ENCODE measurements at places on chromosomes 3 and 15.

- no peak for DNase-seq
Measured at GRCh38 chr3:127755305-127755681, 67.0 kb downstream of the MGLL start.

GRCh38 chr3:64264501-64265109, 39.3 kb upstream of the PRICKLE2 start:
- DNase-seq = no peak

DNA sequence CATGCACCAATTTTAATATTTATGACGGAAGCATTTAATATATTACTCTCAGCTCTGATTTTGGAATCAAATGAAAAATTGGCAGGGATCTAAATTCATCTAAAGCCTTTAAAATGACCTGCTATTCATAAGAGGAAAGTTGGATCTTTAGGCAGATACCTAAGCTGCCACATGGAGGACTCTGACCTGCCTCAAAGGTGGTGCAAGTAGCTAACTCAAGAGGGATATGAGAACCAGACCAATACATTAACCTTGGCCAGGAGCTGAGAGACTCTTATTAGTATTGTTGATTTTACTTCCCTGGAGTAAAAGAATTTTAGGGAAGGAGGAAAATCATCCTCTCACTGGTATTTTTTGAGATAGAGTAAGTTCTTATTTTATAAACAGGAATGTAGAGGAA, 17.7 kb downstream of the ZNF654 start:
- no peak for DNase-seq

- DNase-seq = no peak
Measured at GRCh38 chr3:63959146-63959545, 47.0 kb upstream of the SCAANT1 start.

GRCh38 chr3:183098536-183099025, 715 bp downstream of the MCCC1 start:
- DNase-seq = no peak

- DNase-seq = peak; percentile 65
Measured at GRCh38 chr3:179015551-179016020, 56.0 kb downstream of the ZMAT3 start.

DNA sequence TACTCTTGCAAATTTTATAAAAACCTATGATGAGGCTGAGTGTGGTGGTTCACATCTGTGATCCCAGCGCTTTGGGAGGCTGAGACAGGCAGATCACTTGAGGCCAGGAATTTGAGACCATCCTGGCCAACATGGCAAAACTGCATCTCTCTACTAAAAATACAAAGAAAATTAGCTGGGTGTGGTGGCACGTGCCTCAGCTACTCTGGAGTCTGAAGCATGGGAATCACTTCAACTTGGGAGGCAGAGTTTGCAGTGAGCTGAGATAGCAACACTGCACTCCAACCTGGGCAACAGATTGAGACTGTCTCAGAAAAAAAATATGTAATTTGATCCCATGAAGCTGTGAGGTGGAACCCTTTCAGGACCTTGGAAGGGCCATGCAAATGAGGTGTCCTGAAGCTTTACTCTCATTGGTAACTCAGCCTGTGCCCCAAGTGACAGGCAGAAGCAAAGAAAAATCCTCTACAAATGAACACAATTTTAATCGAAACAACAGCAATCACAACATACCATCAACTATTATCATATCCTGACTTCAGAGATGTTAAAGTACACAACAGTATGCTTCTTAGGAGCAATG, 84.6 kb upstream of the CDV3 start:
- DNase-seq = no peak

GRCh38 chr3:167920747-167921146, 175.0 kb downstream of the GOLIM4 start:
- no peak for DNase-seq

GRCh38 chr15:27770086-27770607, 329.0 kb downstream of the OCA2 start:
- no peak for DNase-seq

- DNase-seq = no peak
Measured at GRCh38 chr3:141708367-141708766, 29.7 kb upstream of the RNF7 start.

DNA sequence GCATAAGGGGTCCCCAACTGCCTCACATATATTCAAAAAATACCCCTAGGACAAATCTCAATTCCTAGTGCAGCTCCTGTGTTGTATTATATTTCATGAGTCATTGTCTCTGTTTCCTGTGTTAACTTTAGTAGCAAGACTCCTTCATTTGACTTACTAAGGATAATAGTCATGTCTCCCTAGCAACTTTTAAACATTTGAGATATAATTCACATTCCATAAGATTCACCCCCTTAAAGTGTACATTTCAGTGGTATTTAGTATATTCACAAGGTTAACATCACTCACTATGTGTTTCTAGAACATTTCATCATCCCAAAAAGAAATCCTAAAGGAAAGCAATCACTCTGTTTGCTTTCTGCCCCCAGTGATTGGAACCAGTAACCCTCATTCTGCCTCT, 121.3 kb upstream of the WNT7A start:
- DNase-seq = no peak

DNA sequence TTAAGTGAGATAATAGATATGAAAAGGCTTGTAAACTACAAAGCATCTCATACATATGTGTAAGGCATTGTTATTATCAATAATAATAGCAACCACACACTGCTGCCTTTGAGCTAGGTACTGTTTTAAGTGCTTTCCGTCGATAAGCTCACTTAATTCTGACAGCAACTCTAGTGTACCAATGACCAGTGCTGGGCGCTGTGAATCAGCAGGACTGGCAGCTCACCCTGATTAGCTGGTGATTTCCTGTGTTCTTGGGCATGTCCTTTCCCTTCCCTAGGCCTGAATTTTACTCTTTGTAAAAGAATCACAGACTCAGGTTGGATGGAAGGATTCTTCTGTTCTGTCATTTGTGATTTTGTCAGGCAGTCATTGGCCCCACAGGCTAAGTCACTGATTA, 215.6 kb downstream of the LPP start:
- no peak for DNase-seq

GRCh38 chr3:46420931-46421330, 13.9 kb downstream of the CCRL2 start:
- no peak for DNase-seq

DNA sequence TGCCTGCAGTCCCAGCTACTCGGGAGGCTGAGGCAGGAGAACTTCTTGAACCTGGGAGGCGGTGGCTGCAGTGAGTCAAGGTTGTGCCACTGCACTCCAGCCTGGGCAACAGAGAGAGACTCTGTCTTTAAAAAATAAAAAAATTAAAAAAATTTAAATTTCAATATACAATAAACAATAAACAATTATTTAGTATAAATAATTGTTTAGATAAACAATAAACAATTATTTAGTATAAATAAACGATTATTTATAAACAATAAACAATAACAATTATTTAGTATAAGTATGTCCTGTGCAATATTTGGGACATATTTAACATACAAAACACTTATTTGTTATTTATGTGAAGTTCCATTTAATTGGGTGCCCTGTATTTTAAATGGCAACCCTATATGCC, 119.6 kb downstream of the XXYLT1 start:
- no peak for DNase-seq

GRCh38 chr15:74937272-74937589, 642 bp downstream of the COX5A start:
- no peak for DNase-seq

DNA sequence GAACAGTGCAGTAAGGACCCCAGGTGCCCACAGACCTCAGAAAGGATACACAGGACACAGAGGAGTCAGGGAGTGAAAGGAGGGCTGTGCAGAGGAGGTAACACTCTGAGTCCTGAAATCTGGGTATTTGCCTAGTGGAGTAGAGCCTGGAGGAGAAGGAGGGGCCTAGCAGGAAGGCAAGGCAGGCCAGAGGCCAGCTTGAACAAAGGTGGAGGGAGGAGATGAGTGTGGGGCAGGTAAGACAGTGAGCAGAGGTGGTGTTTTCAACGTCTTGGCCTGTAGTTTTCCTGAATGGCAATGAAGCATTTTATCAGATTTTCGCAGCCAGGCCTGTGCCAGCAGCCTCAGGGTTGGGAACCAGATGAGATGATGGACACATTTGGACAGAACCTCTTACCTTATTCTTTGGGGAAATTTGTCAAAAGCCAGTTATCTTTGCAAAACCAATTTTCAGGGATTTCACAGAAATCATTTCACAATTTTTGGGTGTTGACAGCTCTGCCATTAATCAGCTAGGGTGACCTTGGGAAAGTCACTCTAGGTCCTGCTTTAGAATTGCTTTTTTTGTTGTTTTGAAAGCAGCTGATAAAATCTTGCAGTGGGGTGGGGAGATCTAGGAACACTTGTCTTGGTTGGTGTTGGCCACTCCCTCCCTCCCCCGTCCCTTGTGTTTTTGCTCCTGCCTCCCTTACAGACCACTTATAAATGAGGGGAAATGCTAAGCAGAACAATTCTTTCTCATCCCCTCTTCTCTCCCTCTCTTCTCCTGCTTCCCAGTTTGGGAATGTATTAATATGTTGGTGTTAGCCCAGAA, 38.4 kb downstream of the SPSB4 start:
- no peak for DNase-seq

GRCh38 chr3:64095802-64096201, 72.5 kb upstream of the PSMD6 start:
- DNase-seq = no peak

DNA sequence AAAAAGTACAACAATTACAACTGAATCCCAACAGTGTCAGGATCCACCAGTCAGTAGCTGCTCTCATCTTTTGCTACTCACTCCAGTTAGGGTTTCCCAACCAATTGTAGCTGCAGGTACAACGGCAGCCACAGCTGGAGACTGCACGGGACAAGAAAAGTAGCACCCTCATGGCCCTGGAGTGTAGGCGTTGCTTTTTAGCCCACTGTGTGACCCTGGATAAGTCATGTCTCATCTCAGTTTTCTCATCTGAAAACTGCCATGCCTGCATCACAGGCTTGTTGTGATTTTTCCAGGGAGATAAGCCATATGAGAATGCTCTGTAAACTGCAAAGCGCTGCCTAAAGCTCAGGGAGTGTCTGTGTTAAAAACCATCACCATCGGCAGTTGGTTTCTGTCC, 535.6 kb upstream of the IL12A start:
- no peak for DNase-seq

DNA sequence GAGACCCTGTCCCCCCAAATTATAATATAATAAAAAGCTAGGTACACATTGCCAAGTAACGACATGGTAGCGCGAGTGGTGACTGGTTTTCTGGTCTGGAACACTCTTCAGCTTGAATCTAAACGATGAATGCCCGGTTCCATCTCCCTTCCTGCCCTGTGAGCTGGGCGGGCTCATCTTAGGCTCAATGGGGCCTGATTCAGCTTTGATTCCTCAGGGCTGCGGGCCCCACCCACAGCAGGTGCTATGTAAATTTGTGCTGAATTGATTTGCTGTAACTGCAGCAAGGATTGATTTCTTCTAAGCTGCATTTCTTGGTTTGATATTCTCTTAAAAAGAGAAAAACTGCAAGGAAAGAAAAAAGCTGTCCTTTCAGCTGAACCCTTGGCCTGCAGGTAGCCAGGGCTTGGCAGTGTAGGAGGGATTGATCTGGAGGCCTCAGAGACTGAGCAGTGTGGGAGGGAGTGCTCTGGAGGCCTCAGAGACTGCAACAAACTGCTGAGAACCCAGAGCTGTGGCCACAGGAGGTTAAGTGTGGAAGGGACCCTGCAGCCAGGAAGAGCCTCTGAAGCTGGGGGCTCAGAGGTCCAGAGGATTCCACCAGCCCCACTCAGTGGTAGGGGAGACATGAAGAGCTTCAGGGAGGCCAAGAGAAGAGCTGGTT, 231.6 kb downstream of the XXYLT1 start:
- DNase-seq = no peak

DNA sequence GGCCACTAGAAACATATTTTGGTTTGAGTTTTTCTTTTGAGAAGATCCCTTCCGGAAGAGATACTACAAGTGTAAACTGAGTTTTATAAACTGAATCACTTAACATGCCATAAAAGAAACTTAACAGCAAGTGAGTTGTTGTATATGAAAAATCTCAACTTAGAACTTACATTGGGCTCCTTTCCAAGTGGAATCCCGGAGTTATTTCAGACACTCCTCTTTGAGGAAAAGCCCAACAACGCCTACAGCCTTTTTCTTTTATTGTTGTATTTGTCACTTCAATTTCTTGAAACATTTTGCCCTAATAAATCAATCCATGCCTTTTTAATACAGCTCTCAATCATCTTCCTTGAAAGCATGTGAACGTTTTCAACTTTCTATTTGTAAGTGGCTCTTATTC, 137.3 kb downstream of the FEZF2 start:
- DNase-seq = no peak

- DNase-seq = no peak
Measured at GRCh38 chr3:21020043-21020442, 731.0 kb downstream of the ZNF385D start.

GRCh38 chr3:13963137-13963886, 83.4 kb upstream of the WNT7A start:
- DNase-seq = peak; percentile 31

DNA sequence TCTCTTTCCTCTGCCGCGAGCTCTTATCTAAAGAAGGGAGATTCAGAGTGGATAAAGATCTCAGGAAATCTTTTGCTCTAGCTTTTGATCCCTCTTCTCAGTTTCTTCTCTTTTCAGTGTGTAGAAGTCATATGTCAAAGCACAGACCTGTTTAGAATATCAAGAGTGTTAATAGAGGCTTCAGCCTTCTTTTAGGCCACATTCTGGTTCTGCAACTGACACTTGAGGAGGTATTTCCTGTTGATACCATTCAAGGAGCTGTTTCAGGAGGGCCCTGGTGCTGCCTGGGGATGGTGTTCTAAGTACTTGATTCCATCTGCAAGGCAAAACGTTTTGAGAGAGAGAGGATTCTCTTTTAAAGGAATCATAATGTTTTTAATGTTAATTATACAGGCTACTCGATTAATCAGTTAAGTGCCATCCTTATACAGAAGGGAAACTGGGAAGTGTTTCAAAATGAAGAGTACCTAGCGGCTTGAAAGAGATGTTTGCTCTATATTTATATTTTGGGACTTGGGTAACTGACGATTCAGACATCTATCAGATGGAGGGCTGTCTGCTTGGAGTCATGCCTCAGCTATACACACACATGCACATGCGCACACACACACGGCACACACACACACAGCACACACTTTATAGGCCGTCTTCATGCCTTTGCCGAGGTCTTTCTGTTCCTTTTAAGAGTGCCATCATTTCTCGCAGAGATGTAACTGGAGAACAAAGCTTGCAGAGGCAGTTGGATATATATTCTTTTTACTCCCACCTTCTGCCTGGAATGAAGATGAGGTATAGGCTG, 313.9 kb downstream of the PTPRG start:
- no peak for DNase-seq

GRCh38 chr3:171729452-171730334, 80.6 kb downstream of the PLD1 start:
- DNase-seq = no peak

- DNase-seq = no peak
Measured at GRCh38 chr15:41637086-41637485, 23.1 kb upstream of the MGA start.

DNA sequence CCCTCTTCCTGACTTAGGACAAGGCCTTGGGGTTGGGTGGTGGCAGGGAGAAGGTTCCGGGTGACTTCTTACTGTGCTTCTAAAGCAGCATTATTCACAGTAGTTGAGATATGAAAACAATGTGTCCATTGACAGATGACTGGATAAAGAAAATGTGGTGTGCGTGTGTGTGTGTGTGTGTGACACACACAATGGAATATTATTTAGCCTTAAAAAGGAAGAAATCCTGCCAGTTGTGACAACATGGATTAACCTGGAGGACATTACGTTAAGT, 128.1 kb upstream of the RASGRP1 start:
- no peak for DNase-seq

GRCh38 chr15:76626611-76627010, 278.5 kb downstream of the SCAPER start:
- no peak for DNase-seq

- no peak for DNase-seq
Measured at GRCh38 chr3:44106756-44107155, 134.9 kb upstream of the TOPAZ1 start.

Data from activated CD4-positive, alpha-beta T cell treated with anti-CD3 and anti-CD28 coated beads for 36 hours (primary cell).